ENCODE measurements at places on chromosomes 2 and 18.

GRCh38 chr2:88615822-88616221 is 11.4 kb downstream of the EIF2AK3 start:
- no peak for DNase-seq

- DNase-seq, result no peak
Measured at GRCh38 chr2:147538821-147539220, 306.0 kb upstream of the ACVR2A start.

- no peak for DNase-seq
Measured at GRCh38 chr2:60317034-60317386, 236.4 kb downstream of the BCL11A start.

- peak; percentile 95 for DNase-seq
Measured at GRCh38 chr2:42360890-42361727, at the start of gene COX7A2L. Gene COX7A2L, minus strand, starts transcription at chr2:42361217. Its CDS starts 56 bp downstream, at chr2:42361161.

DNA sequence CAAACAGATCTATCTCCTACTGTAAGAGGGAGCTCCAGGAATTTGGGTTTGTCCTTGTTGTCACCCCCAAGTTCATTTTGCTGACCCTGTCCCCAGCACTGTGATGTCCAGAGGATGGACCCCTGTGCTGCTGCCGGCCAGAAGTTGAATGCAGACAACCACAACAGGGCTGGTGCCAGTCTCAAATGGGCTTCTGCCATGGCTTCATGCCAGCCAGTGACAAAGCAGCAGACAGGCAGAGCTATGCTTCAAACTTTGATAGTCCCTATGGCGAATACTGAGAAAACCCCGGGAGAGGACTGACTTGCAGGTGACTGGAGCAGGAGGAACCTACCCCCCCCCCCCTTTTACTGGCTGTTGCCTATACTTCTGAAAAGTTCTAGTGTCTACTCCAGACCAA is 3.2 kb downstream of the SMAD7 start:
- no peak for DNase-seq

DNA sequence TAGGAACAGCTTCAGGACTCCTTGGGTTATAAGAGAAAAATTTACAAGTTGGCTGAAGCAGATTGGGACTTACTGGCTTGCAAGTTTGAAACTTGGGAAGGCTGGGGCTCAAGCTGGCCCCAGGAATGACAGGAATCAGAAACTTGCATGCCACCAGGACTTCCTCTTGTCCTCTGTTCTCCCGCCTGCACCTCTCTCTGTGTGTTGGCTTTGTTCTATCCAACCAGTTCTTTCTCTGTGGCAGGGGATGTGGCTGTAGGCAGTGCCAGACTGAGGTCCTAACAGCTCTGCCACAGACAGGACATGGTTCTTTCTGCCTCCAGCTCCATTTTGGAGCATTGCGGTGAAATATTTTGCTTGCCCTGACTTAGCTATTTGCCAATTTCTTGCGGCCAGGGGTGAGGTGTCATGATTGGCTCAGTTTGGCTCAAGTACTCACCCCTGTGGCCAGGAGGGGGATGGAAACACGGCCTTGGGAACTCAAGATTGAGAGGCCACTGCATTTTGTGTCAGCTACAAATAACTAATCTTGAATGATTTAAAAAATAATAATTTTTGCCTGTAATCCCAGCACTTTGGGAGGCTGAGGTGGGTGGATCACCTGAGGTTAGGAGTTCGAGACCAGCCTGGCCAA is 48.9 kb downstream of the MEP1B start:
- DNase-seq, result no peak

- DNase-seq, result no peak
Measured at GRCh38 chr2:86195808-86196387, 636 bp upstream of the IMMT start.

GRCh38 chr2:43317680-43318079 is 91.3 kb upstream of the ZFP36L2 start:
- DNase-seq, result no peak

GRCh38 chr2:205744074-205744591 is 61.8 kb downstream of the NRP2 start:
- DNase-seq, result no peak

- no peak for DNase-seq
Measured at GRCh38 chr2:174617718-174618117, 20.1 kb upstream of the WIPF1 start.

GRCh38 chr2:62743506-62743905 is 38.0 kb downstream of the EHBP1 start:
- DNase-seq, result no peak

GRCh38 chr2:233307565-233307964 is at the start of gene SAG:
Gene SAG, plus strand, starts transcription at chr2:233307816. Its CDS starts 1,374 bp downstream, at chr2:233309190.
- DNase-seq, result no peak

GRCh38 chr2:18584608-18584954 is 4.8 kb downstream of the NT5C1B start:
- DNase-seq, result no peak

- no peak for DNase-seq
Measured at GRCh38 chr18:70429847-70430500, 141.1 kb downstream of the SOCS6 start.

DNA sequence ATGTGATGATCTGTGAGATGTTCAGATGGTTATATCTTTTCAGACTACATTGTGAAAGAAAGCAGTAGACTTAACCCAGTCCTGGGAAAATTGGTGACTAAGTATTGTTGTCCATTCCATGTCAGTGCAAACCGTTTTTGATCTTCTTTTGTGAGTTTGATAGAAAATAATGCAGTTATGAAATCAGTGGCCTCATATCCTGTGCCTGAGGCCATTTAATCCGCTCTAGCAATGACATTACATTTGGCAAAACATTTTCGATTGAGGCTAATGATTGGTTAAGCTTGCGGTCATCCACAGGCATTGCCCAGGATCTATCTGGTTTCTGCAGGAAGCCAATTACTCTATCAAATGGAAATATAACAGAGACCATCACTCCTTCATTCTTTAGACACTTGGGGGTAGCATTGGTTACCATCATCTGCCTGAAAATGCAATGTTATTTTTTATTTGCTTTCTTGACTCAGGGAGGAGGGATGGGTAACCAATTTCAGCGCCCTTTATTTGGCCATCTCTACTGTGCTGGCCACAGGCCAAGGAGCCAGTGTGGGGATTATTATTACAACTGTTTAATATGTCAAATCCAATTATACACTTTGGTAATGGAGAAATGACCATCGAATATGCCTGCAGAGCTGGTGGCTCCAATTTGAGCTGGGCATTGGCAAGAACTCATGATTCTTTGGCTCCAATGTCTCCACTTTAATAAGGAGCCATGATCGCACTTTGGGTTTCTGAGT is 33.6 kb downstream of the TRIB2 start:
- no peak for DNase-seq

GRCh38 chr2:3512086-3512485 is 7.2 kb downstream of the ADI1 start:
- DNase-seq, result no peak

DNA sequence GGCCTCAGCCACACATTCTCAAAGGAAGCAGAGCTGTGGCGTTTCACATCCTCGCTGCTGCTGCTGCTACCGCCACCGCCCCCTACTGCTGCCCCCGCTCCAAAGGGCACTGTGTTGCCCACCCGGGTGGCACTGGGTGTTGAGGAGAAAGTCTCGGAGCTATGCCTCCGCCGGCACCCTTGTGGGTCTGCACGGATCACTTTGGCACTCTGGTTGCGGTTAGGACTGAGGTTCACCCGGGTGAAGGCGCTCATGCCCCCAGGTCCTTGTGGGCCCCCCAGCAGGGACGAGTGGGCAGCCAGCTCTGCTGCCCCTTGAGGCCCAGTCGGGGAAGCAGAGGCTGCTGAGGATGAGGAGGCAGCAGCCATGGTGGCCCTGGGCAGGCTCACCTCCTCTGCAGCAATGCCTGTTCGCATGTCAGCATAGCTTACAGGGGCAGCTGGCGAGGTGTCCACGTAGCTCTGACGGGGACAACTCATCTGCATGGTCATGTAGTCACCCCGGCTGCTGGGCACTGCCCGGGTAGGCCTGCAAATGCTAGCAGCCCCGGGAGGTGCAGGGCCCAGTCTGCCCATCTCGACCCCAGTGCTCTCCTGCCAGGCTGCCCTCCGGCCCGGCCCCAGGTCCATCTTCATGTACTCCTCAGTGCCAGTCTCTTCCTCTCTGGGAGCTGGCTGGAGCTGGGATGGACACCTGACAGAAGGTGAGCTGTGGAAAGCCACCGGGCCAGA is 4.2 kb downstream of the IRS1 start:
- DNase-seq, result no peak

GRCh38 chr2:82395531-82395930 is 2063.5 kb downstream of the SUCLG1 start:
- DNase-seq, result no peak

GRCh38 chr2:30421604-30422443 is 25.2 kb upstream of the LCLAT1 start:
- DNase-seq, result peak; percentile 55

All from stimulated activated CD4-positive, alpha-beta T cell treated with anti-CD3 and anti-CD28 coated beads, Interleukin-4, amount 100 ng/mL, for 4 hours (primary cell).